ENCODE measurements at places on chromosomes 1 and 21.

GRCh38 chr1:1196431-1197187, 9.8 kb downstream of the TNFRSF18 start:
- DNase-seq, result no peak

DNA sequence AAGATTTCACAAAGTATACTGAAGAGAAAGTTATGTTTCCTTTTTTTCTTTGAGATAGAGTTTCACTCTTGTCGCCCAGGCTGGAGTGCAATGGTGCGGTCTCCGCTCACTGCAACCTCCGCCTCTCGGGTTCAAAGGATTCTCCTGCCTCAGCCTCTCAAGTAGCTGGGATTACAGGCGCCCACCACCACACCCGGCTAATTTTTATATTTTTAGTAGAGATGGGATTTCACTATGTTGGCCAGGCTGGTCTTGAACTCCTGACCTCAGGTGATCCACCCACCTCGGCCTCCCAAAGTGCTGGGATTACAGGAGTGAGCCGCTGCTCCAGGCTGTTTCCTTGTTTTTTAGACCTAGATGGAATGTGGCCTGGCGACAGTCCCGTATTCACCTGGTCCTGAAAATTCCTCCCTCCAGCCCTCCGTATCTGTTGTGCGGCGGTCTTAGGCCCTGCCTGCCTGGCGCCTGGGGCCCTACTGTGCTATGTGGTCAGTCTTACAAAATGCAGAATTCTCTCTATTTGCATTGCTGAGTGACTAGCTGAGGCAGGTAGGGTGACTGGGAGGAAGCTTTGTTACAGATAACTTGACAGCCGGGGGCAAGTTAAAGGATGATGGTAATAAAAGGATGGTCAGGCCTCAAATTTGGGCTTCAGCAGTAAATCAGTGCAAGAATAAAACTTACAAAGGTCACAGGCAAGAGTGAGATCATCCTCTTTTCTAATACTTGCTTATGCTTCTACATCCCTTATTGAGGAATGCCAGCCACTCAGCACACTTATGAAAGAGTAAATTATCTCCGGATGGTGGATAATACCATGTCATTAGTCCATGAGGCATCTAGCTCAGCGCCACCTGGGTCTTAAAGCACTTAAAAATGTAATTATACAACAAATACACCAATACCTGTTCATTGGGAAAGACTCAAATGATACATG, 30.3 kb downstream of the PARK7 start:
- peak; percentile 37 for DNase-seq

GRCh38 chr1:5448486-5448885, 543.7 kb downstream of the NPHP4 start:
- DNase-seq, result no peak

GRCh38 chr1:26034504-26035202, 11.3 kb downstream of the SLC30A2 start:
- no peak for DNase-seq

Data from AG10803 (cell line).